ENCODE measurements at places on chromosomes 6 and 20. TPM values are rescaled to one million over a fixed set of nuclear protein-coding genes. Genes with fewer than 3 reads are reported as not detected.

BNIP5 gene
- total RNA-seq, result 14.4 TPM

FAXC gene
- total RNA-seq, result 3.0 TPM

KIAA1755 gene
- 2.5 TPM for total RNA-seq

TRAPPC3L gene
- not detected for total RNA-seq

OPRL1 gene
- 0.15 TPM for total RNA-seq

- peak; percentile 41 for DNase-seq
Measured at GRCh38 chr20:44211177-44212039, 837 bp upstream of the OSER1 start.

ARMH2 gene
- not detected for total RNA-seq

TNF gene
- total RNA-seq, result 1.4 TPM

GRCh38 chr6:99618649-99619408 lies 12.2 kb downstream of the PRDM13 start:
- DNase-seq, result no peak

DNA sequence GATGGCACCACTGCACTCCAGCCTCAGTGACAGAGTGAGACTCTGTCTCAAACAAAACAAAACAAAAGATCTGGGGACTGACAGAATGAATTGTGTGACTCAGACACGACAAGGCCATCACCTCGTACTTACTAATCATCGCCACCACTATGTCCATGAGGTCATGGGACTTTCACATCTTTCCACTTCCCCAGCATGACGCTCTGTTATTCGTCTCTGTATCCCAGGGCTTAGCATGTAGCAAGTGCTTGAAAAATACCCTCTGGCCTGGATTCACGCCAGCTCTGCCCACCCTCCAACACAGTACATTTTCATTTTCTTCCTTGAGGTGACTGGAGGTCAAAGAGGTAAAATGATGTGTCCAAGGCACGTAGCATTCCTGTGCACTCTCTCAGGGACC lies 27.8 kb downstream of the FGD2 start:
- no peak for DNase-seq

DNA sequence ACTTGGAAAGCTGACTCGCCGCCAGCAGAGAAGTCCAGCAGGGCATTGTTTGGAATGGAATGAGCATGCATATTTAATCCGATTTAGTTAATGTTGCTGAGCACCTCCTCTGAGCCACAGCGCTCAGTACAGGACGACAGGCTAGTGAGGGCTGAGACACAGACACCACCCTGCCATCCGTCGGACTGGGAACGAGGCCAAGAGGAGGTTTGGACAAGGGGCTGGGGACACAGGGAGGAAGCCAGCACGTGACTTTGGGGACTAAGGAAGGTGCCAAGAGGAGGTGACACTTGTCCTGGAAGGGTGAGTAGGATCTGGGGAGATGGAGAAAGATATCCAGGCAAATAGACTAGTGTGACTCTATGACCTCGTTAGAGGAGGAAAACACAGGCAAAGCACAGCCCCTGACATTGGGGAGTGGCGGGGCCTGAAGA lies 152.5 kb upstream of the ECI2 start:
- DNase-seq, result peak; percentile 30

GRCh38 chr6:7615611-7616383 lies 25.8 kb downstream of the SNRNP48 start:
- DNase-seq, result peak; percentile 41

GRCh38 chr6:32692019-32692418 lies 25.6 kb upstream of the HLA-DQB1 start:
- DNase-seq, result peak; percentile 65

DNA sequence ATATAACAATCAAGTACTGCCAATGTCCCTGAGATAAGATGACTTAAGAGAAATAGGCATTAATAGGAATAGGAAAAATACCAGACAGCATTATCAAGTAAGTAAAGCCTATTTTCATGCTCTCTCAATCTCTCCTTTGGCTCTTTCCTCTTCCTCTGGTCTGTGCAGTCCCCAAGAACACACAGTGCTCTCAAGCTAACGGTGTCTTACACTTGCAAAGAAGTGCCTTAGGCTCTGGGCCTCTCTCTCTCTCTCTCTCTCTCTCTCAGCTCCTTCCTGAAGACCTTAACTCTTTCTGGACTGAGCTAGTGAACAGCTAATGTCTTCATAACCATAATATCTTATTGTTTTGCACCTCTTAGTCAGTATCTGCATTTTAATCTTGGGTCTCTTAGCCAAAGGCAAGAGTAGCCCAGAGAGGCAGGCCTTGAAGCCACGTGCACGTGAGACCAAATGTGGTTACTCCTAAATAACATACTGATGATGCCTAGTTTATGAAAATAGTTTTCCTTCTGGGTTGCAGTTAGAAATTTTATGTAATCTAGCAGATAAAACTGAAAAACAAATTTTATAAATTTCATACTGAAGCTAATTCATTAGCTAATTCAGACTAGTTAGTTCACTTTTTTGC lies 70.8 kb downstream of the TPD52L1 start:
- no peak for DNase-seq

DNA sequence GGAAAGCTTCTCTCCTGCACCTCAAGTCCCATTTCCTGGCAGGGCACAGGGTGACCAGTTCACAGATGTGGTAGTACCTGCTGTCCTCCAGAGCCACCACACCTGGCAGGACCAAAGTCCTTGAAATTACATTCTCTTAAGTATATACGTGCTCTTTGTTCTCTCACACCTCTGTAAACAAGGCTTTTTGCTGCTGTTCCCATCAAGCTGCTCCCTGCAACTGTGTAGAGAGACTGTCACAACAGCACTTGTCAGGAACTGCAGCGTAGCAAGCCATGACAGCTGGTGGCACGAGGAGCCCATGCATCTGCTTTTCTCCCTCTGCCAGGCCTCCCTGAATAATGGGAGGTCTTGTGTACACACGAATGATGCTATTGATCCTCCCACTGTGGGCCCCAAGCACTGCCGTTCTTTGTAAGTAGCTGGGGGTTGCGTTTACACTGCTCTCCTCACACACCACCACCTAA lies 431.8 kb downstream of the CD83 start:
- DNase-seq, result peak; percentile 64

- no peak for DNase-seq
Measured at GRCh38 chr6:84554074-84554473, 210.3 kb downstream of the TBX18 start.

RREB1 gene
- total RNA-seq, result 76.9 TPM

DNA sequence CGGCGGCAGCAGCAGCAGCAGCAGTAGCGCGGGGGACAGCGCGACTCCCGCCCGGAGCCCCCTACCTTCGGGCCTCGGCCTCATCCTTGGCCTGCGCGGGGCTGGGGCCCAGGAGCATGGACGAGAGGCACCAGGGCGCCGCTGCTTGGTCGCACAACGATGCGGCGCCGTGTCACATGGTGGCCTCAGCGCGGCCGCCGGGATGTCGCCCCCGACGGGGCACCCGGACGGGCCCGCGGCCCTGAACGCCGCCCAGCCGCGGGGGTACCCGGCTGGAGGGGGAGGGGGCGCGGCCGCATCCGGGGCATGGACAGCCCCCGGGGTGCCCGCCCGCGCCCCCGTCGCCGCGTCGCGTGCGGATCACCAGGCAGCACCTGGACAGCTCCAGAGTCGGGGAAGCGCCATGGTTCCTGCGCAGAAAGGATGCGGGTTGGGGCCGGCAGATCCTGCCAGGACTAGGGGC lies 57.1 kb downstream of the CDH22 start:
- DNase-seq, result no peak

SNAP25 gene
- total RNA-seq, result 1.7 TPM

DNA sequence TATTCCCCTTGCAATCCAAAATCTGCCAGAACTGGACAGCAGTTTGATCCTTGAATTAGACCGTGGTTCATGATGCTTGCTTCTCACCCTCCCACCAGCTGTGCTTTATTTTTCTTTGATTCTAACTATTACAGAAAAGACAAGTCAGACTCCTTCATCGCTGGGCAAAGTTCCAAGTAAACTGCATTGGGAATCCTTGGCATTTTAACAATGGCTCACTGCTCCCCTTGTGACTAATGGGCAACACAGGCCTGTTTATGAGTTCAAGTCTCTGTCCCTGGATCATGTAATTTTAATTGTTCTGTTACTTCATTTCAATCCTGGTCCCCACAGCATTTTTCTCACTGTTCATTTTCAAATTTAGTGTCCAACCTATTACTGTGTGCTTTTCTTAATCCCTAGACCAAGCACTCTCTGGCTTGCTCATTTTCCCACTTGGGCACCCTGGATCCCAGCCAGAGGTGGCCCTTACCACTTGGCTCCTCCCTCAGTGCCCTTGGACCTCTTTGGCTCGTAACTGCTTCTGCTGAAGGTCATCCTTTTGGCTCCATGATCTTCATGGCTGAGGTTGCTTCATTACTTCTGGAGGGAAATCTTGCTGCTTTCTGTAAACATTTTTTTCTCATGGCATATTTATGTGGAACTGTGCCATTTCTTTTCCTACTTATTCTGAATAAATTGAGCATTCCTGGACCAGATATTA lies 32.8 kb downstream of the PSMB9 start:
- no peak for DNase-seq

GRCh38 chr6:142443532-142443931 lies 141.7 kb downstream of the ADGRG6 start:
- no peak for DNase-seq

DNA sequence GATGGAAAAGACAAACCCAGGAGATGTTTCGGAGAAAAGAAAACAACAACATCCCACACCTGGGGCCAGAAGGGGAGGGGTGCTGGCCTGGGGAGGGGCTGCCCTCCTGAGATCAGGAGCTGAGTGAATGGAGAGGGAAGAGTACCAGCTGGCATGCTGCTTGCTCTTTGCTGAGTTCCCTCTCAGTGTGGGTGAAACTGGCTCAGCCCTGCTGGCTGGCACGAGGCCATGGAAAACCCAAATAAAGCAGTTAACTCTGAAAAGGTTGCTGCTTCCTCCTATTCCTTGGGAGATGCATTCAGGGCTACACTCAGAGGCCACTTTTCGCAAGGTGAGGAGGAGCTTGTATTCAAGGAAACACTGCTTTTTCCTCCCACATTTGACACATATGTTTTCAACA lies 8.0 kb upstream of the KCNK16 start:
- DNase-seq, result no peak

- DNase-seq, result peak; percentile 64
Measured at GRCh38 chr20:48697845-48698491, 129.8 kb downstream of the PREX1 start.

DNA sequence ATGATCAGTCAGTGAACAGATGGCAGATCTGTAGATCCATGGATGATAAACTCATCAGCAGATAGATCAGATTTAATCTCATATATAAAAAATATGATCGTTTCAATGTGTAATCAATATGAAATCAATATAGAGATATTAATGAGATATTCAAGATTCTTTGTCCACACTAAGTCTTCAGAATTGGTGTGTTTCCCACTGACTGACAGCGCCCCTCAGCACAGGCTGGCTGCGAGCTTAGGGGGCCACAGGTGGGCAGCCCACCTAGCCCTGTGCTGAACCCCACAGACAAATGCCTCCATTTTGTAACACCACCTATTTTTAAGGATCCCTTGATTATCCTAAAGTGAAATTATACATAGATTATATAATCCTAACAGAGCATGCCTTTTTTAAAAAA lies 32.3 kb downstream of the FRMD1 start:
- no peak for DNase-seq

C20orf144 gene
- not detected for total RNA-seq

DNA sequence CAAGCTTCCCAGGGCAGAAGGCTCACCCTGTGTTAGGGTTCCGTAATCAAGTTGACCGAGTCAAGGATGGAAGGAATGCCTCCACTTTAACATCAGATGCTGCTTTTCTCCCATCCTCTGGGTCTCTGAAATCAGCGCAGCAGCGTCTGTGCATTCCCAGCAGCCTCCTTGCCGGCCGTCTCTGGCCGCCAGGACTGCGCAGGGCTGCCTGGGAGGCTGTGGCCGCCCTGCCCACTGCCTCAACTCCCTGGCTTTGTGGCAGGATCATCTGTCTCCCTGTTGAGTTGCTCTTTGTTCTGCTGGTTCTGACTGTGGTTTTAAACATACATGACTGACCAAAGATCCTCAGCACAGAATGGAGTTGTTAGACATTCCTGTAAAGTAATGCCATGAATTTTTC lies 56.5 kb downstream of the DLL1 start:
- DNase-seq, result no peak

POM121L2 gene
- total RNA-seq, result not detected

OOEP gene
- total RNA-seq, result not detected

GRCh38 chr6:128979071-128979470 lies 96.1 kb downstream of the LAMA2 start:
- no peak for DNase-seq

GRCh38 chr20:50138479-50139393 lies 14.8 kb downstream of the PEDS1 start:
- DNase-seq, result no peak

GRCh38 chr6:24861934-24862333 lies 63.2 kb upstream of the ARMH2 start:
- DNase-seq, result no peak

SLC32A1 gene
- total RNA-seq, result 0.20 TPM

DNA sequence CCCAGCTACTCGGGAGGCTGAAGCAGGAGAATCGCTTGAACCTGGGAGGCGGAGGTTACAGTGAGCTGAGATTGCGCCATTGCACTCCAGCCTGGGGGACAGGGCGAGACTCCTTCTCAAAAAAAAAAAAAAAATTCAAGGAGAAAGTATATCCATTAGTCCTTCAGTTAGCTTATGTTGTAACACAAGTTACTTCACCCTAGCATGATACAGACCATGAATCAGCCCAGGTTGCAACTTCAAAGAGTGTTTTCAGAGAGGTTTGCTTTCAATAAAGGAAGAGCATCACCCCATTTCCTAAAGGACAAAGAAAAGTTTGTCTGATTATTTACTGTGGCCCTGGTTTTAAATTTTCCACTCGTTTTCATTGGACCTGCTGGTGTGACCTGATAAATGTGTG lies 73.0 kb downstream of the SERAC1 start:
- DNase-seq, result no peak

BTNL2 gene
- not detected for total RNA-seq

- DNase-seq, result no peak
Measured at GRCh38 chr6:140355476-140355875, 981.0 kb upstream of the CITED2 start.

GSTA4 gene
- 15.2 TPM for total RNA-seq

OLIG3 gene
- total RNA-seq, result not detected

TSPO2 gene
- total RNA-seq, result not detected

GRCh38 chr6:52516269-52516668 lies 60.6 kb downstream of the TRAM2 start:
- DNase-seq, result no peak

PHF20 gene
- total RNA-seq, result 21.9 TPM

- no peak for DNase-seq
Measured at GRCh38 chr20:259981-260380, 2.5 kb downstream of the DEFB132 start.

ZSCAN23 gene
- total RNA-seq, result 1.2 TPM

- no peak for DNase-seq
Measured at GRCh38 chr6:21614226-21614625, 20.7 kb downstream of the SOX4 start.

- no peak for DNase-seq
Measured at GRCh38 chr20:24199501-24199900, 210.9 kb upstream of the GGTLC1 start.

All from left colon (tissue), 2 donors.